ENCODE measurements at places on chromosomes 4 and X.
A peak's percentile ranks its signal among the peaks of the same experiment; 100 is the strongest.

DNA sequence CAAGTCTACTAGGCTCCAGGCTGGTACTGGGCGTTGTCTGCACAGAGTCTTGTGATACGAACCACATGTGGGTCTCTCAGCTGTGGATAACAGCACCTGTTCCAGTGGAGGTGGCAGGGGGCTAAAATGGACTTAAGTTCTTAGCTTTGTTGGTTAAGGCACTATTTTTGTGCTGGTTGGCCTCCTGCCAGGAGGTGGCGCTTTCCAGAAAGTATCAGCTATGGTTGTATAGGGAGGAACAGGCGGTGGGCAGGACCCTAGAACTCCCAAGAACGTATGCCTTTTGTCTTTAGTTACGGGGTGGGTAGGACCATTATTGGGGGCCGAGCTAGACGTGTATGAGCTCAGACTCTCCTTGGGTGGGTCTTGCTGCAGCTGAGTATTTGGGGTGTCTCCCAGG is 1138.4 kb downstream of the PCDH19 start:
- DNase-seq = no peak

- no peak for DNase-seq
Observed at GRCh38 chr4:156685308-156685707, 286.3 kb downstream of the PDGFC start.

- no peak for DNase-seq
Observed at GRCh38 chr4:42252315-42252714, 99.9 kb upstream of the BEND4 start.

DNA sequence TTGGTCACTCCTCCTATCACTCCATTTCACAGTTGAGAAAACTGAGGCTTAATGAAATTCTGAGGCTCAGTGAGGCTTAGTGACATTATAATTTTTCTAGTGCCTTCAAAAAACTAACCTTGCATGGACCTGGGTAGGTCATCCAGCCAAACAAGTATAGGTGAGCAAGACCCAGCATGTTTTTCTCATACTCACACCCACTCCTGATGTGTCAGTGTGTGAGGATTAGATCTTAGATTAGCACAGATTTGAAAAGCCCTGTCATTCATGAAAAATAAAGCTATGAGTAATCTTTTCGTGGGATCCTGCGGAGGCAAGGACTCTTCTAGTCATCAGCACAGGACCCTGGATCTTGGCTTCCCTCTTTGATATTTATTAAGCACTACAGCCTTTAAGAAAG is 146.7 kb downstream of the CHIC2 start:
- DNase-seq = no peak

- DNase-seq = peak; percentile 44
Observed at GRCh38 chr4:186701273-186701672, 22.4 kb downstream of the FAT1 start.

GRCh38 chr4:186886759-186887158 is 163.1 kb upstream of the FAT1 start:
- DNase-seq = no peak

GRCh38 chr4:126318376-126318775 is 1003.6 kb downstream of the FAT4 start:
- no peak for DNase-seq

DNA sequence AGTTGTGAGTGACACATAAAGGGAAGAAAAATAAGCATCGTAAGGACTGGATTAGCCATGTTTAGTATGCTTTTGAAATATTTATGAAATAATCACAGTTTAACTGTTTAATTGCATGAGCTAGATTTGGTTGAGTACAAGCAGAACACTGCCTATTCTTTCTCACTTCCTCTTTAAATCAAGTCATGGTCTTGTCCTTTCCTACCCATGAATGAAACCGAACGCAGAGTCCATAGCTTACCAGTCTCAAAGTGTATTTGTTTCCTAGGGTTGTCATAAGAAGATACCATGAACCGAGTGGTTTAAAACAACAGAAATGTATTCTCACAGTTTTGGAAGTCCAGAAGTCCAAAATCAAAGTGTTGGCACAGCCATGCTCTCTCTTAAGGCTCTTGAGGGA is 684.0 kb upstream of the MAGEB2 start:
- DNase-seq = no peak

GRCh38 chrX:69093960-69094871 is 71.0 kb downstream of the PJA1 start:
- DNase-seq = peak; percentile 68

- DNase-seq = peak; percentile 61
Observed at GRCh38 chrX:48021026-48021900, 14.5 kb downstream of the SPACA5 start.

DNA sequence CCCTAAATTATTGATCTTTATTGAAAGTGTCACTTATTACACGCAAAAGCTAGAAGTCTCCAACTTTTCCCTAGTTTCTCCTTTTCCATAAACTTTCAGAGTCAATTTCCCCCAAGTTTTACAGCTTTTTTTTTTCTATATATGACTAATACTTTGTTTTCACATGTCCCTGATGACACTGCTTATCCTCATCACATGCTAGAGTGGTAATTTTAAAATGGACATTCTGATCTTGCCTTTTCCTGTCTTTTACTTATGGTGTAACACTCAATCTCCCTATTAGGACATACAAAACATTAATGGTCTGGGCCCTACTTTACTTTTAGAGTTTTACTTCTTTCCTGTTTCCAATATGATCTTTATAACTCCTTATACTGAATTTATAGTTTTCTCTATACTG is 112.6 kb downstream of the ANK2 start:
- no peak for DNase-seq

DNA sequence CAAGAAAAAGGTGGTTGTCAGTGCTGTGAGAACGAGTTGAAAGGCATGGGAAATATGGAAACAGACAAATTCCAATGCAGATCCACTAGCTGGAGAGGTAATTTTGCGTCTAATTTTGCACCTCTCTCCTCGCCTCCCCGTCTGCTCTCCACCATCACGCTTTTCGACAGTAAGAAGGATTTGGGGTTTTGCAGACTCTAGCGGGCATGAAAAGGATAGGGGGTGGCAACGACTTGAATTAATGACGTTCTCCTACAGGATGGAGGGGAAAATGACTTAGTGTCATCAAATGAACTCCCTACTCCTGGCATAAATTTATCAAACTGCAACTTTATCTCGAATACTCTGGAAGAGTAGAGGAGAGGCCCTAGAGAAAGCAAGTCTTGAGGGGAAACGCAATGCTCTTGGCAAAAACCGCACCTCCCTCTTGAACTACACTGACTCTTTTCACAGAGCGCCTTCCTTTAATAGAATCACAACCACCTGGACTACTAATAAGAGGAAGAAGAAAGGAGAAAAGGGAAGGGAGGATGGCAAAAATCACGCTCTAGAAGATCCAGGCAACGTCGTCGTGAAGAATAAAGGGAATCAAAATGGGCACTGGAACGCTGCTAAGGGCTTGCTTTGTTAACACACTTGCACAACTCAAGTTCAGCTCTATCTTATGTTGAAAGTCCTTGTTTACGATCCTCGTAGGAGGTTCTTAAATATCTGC is 871 bp upstream of the SLITRK2 start:
- DNase-seq = no peak

GRCh38 chr4:3706111-3706511 is 60.1 kb upstream of the ADRA2C start:
- DNase-seq = no peak

- DNase-seq = no peak
Observed at GRCh38 chrX:97039363-97040029, 155.8 kb downstream of the RPA4 start.

GRCh38 chr4:109590905-109591304 is 30.9 kb downstream of the MCUB start:
- DNase-seq = no peak

- no peak for DNase-seq
Observed at GRCh38 chr4:64883087-64883807, 474.0 kb upstream of the TECRL start.

DNA sequence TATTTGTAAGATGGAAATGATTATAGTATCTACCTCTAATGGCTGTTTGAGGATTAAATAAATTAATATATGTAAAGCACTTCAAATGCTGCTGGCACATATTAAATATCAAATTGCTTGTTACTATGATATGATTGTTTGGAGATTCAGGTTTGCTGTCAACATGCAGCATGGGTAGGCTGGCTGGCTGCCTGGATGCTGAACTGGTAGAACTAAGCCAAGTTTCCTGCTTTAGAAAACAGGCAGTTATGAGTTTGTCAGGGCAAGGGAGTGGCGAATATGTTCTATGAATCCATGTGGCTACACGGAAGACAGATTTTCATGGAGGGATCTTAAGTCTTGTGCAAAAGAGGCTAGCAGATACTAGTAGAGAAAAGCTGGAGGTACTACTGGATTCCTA is 239.6 kb downstream of the GBA3 start:
- DNase-seq = no peak

- DNase-seq = no peak
Observed at GRCh38 chr4:151568966-151569365, 160.0 kb downstream of the FHIP1A start.

DNA sequence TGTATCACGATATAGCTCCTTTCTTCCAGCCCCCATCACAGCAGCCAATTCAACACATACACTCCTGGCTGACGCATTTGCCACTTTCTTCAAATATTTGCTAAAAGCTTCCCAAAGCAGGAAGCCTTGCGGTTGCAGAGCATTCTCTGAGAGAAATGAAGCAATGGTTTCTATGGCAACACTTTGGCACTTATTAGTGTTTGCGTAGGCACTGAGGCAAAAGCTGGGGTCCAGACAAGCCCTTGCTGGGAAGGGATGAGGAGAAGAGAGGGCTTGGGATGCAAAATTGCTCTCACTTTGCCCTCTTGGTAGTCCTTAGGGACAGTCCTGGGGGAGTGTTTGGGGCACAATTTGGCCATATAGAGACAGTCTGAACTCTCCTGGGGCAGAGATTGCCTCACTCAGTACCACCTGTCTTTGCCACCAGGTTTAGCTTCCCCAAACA is 55.0 kb upstream of the PAK3 start:
- peak; percentile 64 for DNase-seq

- DNase-seq = no peak
Observed at GRCh38 chrX:42837747-42838146, 59.8 kb upstream of the PPP1R2C start.

DNA sequence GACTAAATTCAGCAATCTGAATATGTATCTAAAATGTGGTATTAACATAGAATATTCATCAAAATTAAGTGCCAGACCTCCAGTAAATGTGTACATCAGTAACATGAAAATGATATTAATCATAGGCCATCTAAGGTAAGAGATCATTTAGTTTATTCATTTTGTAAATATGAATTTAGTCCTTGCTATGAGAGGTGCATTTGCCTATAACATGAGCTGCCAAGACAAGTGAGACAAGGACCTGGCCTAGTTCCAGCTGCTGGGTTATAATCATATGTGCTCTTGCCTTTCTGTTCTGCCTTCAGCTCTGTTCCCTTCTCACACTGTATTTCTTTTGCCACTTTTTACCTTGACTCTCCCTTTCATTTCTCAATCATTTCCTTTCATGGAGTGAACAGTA is 160.0 kb downstream of the STIM2 start:
- no peak for DNase-seq

DNA sequence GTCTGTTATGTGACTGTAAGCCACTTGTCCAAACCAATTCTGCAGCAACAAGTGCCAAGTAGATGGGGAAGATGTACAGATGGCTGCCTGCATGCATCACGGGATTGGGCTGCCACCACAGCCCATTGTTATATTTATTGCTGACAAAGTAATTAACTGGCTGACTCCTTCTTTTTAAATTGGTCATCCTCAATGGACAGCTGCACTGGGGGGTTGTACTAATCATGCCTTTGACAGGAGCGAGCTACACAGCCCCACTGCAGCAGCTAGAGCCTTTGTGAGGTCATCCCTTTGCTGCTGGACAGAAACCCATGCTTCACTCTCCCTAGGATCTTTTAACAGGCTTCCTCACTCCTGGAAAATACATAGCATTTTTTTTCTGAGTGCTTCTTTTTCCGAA is 146.7 kb upstream of the CXXC4 start:
- DNase-seq = no peak

DNA sequence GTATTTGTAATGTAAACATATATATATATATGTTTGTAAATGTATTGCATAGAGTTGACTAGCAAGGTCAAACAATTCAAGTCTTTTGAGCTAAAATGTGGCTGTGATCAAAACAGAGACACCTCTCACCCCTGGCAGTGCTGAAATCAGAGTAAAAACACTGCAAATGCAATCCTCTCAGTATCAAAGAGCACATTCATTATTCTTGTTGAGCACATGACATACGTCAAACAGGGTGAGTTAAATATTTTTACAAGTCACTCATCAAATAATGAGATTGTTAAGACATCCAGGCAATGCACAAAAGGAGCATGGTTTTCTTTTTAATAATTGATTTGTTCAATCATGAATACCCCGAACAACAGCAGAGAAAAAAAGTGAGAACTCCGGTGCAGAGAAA is 114.1 kb upstream of the KCNIP4 start:
- DNase-seq = no peak

- no peak for DNase-seq
Observed at GRCh38 chrX:33741807-33742206, 390.3 kb downstream of the FAM47A start.

- peak; percentile 65 for DNase-seq
Observed at GRCh38 chr4:174120446-174121295, 162.8 kb downstream of the FBXO8 start.

GRCh38 chrX:32678487-32678886 is 532.9 kb downstream of the DMD start:
- no peak for DNase-seq

DNA sequence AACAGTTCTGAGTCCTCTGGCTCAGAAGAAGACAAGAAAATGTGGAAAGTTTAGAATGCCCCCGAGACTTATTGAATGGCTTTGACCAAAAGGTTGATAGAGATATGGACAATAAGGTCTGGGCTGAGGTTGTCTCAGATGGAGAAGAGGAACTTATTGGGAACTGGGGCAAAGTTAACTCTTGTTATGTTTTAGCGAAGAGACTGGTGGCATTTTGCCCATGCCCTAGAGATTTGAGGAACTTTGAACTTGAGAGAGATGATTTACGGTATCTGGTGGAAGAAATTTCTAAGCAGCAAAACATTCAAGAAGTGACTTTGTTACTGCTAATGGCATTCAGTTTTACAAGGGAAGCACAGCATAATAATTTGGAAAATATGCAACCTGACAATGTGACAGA is 1549.3 kb upstream of the ADGRL3 start:
- DNase-seq = no peak

- DNase-seq = peak; percentile 24
Observed at GRCh38 chr4:118154649-118155048, 120.4 kb downstream of the NDST3 start.

- no peak for DNase-seq
Observed at GRCh38 chr4:82042042-82042441, 331.7 kb downstream of the HNRNPD start.

DNA sequence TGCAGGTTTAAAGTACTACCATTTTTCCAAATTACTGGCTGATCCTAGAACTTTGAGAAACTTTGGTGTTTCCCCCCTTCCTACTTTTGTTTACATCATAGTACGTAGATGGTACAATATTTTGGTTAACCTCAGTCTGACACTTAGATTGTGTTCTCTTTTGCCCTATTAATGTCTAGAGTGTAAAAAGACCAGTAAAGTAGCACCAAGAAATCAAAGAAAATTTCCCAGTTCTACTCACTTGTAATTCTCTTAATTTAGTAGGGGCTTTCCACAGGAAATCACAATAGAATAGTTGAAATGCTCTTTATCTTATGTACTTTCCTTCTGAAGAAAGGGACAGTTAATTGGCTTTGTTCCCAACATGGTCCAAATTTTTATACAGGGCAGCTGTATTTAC is 51.6 kb downstream of the NFKB1 start:
- no peak for DNase-seq

GRCh38 chrX:72060196-72060920 is 71.4 kb downstream of the RTL5 start:
- DNase-seq = no peak

- no peak for DNase-seq
Observed at GRCh38 chr4:32207456-32207855, 1487.3 kb downstream of the PCDH7 start.

Data from AG08395 (cell line).